Substantia nigra (tissue), 51 donors: ENCODE measurements at places on chromosomes 1 and 21.

DNA sequence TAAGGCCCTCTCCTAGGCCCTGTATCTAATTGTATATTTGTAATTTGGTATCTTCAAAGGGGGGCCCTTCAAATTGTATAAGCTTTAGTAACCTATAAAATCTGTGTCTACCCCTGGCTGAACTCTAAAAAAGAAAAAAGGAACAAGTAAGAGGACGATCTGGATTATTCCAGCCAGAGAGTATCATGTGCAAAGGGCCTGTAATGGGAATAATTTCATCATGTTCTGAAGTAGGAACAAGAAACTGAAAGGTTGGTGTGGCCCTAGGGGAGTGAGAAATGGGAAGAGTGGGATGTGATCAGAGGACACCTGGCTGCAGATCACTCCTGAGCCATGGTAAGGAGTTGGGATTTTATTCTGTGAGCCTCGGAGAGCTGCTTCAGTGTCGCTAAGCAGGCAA is 14.7 kb downstream of the PTAFR start:
- no peak for DNase-seq

DNA sequence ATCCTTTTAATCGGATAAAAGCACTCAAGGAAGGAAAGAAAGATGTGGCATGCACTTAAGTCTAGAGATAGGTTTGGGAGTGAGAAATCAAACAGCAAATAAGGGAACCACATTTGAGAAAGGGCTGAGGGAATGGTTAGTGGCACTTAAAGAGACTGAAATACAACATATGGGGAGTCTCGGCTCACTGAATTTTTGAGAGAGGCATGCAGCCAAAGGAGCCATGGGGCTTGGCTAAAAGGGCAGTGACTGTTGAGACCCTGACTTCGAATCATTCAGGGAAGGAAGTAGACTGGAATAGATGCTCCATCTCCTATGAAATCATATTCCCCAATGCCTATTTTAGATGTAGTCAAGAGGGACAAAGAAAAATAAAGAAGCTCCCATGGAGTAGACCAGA is 58.3 kb upstream of the HAO2 start:
- DNase-seq: no peak

DNA sequence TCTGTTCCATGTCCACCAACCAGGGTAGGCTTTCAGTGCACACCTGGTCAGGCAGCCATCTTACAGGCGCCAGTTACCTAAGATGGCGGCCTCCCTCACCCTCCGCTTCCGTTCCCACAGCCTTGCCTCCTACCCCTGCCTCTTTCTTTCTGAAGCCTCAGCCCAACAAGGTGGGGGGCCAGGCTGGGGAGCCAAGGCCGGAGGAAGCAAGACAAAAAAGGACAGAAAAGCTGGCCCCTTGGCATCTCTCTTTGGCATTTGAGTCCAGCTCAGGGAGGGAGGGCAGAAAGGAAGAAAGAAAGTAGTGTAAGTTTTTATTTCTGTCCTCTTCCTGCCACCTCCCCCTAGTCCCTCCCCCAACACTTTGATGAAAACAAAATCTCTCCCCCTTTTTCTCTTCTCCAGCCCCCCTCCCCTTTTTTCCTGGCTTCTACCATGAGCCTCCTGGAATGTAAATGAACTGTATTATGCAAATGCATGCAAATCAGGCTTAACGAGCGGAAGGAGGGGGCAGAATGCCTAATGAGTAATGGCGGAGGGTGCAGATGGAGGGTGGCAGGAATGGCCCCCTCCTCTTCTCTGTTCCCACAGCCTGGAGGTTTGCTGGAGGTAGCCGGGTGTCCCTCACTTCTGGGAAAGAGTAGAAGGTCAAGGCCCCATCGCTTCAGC is 43.8 kb downstream of the RHBG start:
- DNase-seq: peak; percentile 88

GRCh38 chr1:60090655-60091054 is 17.1 kb upstream of the C1orf87 start:
- DNase-seq: no peak

GRCh38 chr1:32220746-32221580 is 1.2 kb downstream of the TMEM234 start:
- DNase-seq: no peak

GRCh38 chr1:151711044-151711800 is 5.4 kb downstream of the CELF3 start:
- no peak for DNase-seq

- no peak for DNase-seq
These were observed 18.9 kb downstream of the SLC16A1 start for GRCh38 chr1:112937070-112937469.

DNA sequence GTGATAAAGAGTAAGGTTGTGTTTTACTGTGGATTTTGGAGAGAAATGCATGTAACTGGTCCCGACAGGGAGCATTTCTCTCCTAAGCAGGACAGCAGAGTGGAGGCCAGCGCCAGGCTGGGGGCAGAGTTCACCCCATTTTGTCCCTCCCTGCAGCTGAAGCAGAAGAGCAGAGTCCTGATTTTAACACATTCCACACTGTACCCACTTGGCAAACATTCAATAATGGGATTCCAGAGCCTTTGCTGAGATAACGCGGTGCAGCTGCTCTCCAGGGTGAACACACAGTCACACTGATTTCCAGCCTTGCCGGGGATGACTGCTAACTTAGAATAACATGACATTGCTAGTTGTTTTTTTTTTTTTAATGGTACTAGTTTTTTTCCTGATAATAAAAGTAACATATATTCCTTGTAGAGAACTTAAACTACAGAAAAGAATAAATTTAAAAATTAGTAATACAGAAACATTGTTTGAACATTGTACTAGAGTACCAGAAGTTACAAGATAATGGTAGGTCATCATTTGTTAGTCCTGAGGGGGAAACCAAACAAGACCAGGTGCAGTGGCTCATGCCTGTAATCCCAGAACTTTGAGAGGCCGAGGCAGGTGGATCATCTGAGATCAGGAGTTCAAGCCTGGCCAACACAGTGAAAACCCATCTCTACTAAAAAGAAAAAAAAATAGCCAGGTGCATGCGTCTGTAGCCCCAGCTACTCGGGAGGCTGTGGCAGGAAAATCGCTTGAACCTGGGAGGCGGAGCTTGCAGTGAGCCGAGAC is 77.2 kb downstream of the SCCPDH start:
- no peak for DNase-seq

- no peak for DNase-seq
These were observed 9.5 kb upstream of the A3GALT2 start for GRCh38 chr1:33330361-33330890.

DNA sequence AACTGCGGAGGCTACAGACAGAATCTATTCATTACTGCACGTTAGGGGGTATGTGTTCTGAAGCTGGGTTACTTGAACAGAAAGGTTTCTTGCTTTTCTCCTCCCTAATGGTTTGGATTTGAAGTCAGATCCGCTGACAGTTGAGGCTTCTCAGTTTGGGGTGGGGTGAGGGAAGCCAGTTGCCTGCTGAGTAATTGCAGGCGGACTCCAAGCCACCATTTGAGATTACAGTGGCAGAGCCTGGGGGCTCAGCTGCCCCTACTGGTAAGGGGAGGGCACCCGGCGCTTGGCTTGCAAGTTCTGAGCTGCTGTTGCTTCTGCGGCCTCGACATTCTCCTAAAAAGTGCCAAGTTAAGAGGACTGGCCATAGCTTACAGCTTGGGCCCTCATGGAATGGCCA is 2.0 kb downstream of the GRHL3 start:
- DNase-seq: no peak
